HCT116 (cell line): ENCODE measurements at places on chromosomes 5 and 9.

DNA sequence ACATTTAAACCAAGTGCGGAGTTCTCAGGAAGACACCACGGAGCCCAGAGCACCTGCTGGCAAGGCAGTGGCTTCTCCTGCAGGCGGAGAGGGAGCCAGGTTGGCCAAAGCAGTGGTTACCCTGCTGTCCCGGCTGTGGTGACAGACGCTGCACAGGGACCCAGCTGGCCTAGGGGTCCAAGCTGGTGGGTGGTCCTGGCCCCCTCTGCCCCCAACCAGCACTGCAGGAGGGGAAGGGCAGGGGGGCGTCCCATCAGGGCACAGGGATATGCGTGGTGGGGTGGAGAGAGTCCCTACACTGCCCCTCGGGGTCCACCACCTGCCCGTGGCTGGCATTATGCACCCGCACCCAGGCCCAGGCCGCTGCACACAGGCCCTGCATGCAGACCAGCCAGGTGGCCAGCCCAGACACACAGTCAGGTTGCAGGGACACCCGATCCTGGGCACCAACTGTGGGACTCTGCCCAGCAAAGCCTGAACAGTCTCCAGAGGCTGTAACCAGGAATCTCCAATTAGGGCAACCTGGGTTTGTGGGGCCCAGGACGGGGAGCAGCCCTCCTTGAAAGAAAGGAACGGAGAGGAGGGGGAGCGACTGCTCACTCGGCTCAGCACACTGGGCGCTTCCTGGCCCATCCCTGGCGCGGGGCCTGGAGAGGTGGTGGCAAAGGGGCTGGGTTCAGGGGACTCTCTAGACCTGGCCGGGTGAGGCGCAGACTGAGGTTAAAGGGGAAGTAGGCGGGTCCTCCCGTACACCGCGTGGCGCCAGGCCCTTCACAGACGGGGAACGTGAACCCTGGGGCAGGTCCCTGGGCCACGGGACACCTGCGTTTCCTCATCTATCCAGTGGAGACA, 46.3 kb downstream of the NACC2 start:
- no peak for DNase-seq

GRCh38 chr5:83172655-83173054, 95.3 kb downstream of the XRCC4 start:
- DNase-seq = no peak

DNA sequence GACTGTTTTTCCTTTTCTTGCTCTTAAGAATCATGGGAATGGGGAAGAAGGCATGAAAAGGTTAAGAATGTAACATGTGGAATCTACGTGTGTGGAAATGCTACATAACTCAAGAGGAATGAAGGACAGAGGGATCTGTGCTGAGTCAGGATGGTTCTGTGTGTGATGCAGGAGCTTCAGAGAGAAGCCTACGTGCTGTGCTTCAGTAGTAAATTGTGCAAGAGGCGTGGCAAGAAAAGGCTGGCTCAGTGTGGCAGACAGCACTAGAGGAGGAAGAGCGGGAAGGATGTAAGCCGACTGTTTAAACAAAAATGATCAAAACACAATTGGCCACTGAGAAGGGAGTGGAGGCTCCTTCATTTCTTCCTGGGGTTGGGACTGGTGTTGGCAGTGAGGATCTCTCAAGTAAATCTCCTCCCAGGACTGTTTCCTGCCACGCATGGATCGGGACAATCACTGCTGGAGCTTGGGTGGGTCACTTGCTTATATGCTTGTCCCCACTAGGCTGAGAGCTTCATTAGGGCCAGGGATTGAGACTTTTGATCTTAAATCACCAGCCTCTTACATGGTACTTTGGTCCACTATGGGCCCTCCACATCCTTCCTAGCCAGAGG, 59.4 kb upstream of the BASP1 start:
- DNase-seq = no peak

GRCh38 chr9:109463924-109464625, 34.0 kb downstream of the PTPN3 start:
- no peak for DNase-seq

GRCh38 chr9:105114964-105115728, 129.3 kb upstream of the SLC44A1 start:
- no peak for DNase-seq

GRCh38 chr5:65625743-65626142, 916 bp downstream of the SHLD3 start:
- no peak for DNase-seq

DNA sequence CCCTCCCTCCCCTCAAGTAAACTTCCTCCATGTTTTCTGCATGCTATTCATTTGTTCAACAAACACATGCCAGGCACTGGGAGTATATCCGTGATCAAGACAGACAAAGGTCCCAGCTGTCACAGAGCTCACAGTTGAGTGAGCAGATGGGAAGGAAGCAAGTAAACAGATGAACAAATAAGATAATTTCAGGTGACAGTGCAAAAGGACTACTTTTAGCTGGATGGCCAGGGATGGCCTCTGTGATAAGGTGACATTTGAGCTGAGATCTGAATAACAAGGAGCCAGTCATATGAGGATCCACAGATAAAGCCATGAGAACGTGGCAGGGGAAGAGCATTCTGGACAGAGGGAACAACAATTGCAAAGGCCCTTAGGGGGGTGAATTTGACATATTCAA, 121.7 kb upstream of the RAD23B start:
- no peak for DNase-seq

GRCh38 chr9:126965541-126966428, 51.2 kb downstream of the RALGPS1 start:
- peak; percentile 38 for DNase-seq

GRCh38 chr5:128236334-128236733, 152.8 kb downstream of the SLC12A2 start:
- no peak for DNase-seq

GRCh38 chr5:17316970-17317459, 99.6 kb downstream of the BASP1 start:
- DNase-seq = no peak

DNA sequence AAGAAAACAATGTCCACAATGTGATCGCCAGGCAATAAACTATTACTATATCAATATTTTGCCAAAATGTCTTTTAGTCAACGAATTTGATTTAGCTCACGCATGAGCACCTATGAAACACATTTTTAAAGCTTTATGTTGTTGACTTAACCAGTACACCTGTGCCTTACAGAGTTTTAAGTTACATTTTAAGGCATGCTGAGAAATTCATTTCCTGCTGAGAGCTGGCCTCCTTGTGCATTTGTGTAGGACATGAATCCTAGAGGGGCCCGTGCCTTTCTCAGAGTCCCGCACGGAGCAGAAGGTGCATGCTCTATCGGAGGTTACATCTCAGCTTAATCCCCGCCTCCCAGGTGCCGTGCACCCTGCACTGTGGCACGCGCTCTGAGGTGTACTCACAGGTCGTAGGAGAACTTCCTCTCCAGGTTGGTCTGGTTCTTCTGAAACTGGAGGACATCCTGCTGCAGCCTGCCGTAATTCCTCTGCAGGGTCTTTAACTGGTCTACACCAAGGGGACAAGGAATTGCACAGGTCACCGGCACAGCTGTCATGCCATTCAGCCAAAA, 53.2 kb downstream of the GOLM1 start:
- DNase-seq = no peak

DNA sequence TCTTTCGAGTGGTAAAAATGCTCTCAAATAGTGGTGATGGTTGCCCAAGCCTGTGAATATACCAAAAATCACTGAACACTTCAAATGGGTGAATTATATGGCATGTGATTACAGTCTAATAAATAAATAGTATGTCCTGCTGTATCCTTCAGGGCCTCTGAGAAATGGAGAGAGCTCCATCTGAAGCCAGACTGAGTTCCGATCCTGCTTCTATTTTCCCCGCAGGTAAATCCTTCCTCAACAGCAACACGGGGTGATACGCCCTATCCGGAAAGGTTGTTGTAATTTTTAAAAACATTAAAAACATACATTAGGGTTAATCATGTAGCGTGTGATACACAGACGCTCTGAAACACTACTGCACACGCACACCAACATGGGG, 695 bp upstream of the SNAPC3 start:
- no peak for DNase-seq

DNA sequence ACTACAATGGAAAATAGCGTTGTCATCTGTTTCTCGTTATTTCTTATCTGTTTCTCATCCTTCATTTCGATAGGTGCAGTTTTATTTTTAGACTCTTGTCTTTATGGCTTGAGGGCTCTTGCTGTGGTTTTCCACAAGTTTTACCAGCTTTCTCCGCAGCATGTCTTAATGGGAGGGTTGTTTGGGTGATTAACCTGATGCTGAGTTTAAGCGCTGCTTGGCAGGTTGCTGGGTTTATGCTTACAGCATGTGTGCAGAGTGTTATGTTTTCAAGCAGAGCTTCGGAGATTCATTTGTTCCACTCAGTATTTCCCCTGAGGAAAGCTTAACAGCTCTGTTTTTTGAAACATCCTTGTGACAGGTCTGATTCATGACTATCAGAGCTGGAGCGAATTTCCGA, 154.0 kb downstream of the SLC12A2 start:
- no peak for DNase-seq

GRCh38 chr9:73565026-73565425, 413.4 kb downstream of the ANXA1 start:
- no peak for DNase-seq

DNA sequence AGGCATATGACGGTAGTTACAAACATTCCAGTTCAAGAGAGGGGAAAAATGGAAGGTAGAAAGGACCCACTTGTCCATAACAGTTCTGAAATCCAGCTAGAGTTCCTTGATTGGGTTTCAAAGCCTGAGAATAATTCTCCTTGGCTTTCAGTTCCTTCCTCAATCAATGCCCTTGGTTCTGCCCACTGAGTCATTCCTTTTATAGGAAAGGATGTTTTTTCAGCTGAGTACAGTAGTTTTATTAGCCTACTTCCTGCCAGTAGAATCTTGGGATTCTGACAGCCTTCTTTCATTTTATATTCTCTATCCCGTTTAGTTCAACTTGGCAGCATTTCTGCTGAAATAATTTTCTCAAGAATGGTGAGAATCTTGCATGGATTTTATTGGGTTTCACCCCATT, 386.9 kb upstream of the SMC2 start:
- no peak for DNase-seq

DNA sequence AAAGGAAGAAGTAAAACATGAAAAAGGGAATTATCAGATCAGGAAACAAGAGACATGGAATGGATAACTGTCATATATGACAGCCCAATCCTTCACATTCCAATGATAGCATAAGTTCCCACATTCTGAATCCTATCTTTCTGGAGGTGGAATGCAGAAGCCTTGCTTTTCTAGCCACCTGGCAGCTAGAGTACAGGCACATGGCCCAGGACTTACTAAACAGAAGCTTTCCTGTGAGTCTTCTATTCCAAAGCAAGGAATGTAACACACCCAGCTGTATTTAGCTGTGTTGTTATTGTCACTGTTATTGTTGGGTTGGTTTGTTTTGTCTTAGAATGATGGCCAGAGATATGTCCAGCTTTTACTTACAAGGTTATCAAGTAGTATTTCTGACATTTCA, 780.5 kb upstream of the ZNF608 start:
- no peak for DNase-seq

DNA sequence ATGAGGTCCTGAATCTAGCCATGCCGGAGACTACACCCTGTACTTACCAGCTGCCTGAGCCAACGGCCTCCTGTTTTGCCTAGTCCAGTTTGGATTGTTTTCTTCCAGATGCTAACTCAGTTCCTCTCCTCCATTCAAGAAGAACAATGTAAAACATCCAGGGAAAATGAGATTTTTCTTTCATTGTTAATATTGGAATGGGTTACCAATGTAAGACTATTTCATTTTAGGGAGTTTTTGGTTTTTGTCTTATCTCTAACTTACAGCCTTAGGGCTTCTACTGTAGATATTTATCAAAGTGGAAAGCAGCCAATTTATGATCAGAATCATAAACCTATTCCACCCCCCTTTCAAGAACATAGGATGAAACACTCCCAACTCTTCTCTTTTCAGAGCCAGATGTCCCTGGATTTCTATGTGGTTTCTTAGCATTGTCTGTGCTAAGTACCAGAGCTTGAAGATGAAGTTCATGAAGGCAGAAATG, 3.5 kb upstream of the VDAC1 start:
- DNase-seq = no peak
